RPMI7951 (cell line): ENCODE measurements at places on chromosomes 6 and 20. TPM values are rescaled to one million over a fixed set of nuclear protein-coding genes. Genes with fewer than 3 reads are reported as not detected.

MATN4 gene
- total RNA-seq, result 0.10 TPM in 1 of 2 replicates, not detected in the other

B3GAT2 gene
- not detected in 2 replicates for total RNA-seq

HSPA1L gene
- 0.68 and 0.84 TPM in 2 replicates for total RNA-seq

BPI gene
- total RNA-seq, result 0.24 and 0.29 TPM in 2 replicates
